ENCODE measurements at places on chromosomes 13 and 19. TPM values are rescaled to one million over a fixed set of nuclear protein-coding genes. Genes with fewer than 3 reads are reported as not detected.

DNA sequence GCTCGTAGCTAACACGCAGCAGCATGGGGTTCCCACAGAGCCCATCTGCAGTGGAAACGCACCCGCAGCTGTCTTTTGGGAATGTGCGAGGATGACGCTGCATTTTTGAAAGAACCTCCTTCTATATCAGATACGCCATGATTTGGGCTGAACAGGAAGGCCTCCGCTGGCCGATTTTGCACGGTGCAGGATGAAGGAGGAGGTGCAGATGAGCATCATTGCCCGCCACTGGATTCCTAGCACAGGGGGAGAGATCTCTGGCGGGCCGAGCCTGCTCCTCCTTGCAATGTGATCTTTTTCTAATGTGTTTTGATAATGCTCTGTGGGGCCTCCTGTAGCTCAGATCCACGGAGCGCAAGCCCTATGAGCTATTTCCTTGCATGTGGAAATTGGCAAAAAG, 55.5 kb downstream of the EFNB2 start:
- DNase-seq, result no peak

DNA sequence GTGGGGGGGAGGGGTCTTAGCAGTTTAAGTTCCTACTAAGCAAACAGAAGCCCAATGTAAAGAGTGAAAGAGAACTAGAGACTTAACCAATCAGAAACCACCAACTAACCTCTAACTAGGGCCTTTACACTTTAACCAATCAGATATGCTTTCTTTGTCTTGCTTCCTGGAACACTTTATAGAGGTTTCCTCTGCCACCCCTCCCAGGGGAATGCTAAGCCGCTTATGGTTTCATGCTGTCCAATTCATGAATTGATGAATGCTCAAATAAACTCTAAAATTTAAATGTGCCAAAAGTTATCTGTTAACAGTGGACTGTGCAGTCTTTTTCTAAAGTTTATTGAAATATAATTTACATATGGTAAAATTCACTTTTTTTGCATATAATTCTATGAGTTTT, 33.9 kb upstream of the LATS2 start:
- DNase-seq, result no peak

- no peak for DNase-seq
These were observed 723.2 kb downstream of the PCDH9 start for GRCh38 chr13:66506979-66507378.

- DNase-seq, result no peak
These were observed 281.4 kb downstream of the LHFPL6 start for GRCh38 chr13:39321574-39321973.

GRCh38 chr19:28956961-28957360, 256.0 kb downstream of the UQCRFS1 start:
- no peak for DNase-seq

GRCh38 chr19:10431943-10432735, 11.8 kb downstream of the PDE4A start:
- DNase-seq, result peak; percentile 72

DNA sequence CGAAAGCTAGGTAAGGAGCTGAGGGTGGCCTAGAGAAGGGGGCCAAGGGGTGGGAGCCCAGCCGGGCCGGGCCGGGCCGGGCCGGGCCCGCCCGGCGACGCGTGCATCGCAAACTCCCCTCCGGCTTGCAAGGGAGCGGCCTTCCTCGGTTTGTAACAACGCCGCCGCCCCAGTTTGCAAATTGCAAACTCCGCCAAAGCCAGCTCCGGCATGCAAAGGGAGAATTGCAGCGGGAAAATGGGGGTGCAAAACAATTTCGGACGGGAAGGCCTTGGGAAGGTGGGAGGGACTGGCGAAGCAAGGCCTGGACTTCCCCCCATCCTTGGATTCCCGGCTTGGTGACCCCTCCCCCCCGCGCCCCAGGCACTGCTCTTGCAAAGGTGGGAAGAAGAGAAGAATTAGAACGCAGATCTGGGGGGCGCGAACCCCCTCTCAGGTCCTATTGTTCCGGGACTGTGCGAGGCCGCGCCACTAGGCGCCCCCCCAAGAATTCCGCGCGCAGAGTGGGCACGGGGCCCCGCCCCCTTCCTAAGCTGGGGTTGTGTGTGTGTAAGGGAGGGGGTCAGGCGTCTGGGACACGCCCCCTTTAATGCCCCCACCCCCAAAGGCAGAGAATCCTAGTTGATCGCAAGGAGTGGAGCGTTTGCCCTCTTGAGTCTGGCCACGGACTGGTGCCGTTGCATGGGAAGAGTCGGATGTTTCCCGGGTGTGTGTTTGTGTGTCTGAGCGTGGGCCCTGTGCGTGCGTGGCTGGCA, 926 bp downstream of the PRR12 start:
- peak; percentile 68 for DNase-seq

GRCh38 chr19:54459282-54460229, 4.0 kb downstream of the LENG9 start:
- DNase-seq, result no peak

DNA sequence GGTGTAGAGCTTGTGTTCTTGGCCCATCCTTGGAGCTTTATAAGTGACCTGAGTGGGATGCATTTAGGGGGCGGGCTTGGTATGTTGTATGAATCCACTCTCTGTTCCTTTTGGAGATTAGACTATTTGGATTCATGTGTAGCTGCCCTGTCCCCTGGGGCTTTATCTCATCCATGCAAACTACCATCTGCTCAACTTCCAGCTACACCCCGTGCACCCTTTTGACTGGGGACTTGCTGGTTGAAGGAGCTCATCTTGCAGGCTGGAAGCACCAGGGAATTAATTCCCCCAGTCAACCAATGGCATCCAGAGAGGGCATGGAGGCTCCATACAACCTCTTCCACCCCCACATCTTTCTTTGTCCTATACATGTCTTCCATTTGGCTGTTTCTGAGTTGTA, 6.1 kb downstream of the CLEC4M start:
- DNase-seq, result no peak

DNA sequence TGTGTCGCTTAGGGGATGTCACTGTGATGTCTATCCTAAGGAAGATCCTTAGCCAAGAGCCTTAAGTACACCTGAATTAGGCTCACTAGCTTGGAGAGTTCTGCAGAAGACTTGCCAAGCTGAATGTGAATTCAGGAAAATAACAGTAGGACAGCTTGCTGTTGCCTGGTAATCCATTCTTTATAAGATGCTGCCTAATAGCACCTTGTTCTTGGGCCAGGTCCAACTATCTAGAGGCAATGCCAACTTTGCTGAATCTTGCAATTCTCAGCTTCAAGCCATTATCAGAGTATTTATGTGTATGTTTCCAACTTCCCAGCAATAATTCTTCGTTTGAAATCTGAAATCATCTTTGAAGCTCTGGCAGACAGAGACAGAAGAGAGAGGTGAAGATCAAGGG, 102.8 kb downstream of the PCDH17 start:
- DNase-seq, result no peak

DNA sequence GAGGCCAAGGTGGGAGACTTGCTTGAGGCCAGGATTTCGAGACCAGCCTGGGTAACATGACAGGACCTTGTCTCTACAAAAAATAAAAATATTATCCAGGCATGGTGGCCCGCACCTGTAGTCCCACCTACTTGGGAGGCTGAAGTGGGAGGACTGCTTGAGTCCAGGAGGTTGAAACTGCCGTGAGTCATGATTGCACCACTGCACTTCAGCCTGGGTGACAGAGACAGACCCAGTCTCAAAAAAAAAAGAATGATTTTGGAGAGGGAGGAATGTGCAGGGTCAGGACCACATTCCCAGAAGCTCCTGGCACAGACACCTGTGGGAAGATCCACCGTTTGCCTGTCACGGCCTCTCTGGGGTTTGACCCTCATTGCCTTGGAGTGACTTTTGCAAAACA, 9.3 kb upstream of the BAX start:
- DNase-seq, result no peak

DNA sequence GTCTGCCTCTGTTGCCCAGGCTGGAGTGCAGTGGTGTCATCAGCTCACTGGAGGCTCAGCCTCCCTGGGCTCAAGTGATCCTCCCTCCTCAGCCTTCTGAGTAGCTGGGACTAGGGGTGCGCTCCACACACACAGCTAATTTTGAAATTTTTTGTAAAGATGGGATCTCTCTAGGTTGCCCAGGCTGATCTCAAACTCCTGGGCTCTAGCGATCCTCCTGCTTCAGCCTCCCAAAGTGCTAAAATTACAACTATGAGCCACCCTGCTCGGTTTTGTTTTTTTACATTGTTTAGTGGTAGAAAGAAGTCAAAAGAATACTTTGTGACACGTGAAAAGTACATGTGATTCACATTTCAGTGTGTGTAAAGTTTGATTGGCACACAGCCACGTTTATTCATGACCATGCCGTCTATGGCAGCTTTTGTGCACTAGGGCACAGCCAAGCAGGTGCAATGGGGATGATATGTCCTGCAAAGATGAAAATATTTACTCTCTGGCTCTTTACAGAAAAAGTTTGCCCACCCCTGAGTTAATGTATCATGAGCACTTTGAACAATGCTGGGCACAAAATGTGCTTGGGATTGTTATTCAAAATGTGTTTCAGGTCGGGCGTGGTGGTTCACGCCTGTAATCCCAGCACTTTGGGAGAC, 16.2 kb upstream of the NFIC start:
- DNase-seq, result no peak

GRCh38 chr19:29660835-29661234, 4.4 kb upstream of the PLEKHF1 start:
- no peak for DNase-seq

DNA sequence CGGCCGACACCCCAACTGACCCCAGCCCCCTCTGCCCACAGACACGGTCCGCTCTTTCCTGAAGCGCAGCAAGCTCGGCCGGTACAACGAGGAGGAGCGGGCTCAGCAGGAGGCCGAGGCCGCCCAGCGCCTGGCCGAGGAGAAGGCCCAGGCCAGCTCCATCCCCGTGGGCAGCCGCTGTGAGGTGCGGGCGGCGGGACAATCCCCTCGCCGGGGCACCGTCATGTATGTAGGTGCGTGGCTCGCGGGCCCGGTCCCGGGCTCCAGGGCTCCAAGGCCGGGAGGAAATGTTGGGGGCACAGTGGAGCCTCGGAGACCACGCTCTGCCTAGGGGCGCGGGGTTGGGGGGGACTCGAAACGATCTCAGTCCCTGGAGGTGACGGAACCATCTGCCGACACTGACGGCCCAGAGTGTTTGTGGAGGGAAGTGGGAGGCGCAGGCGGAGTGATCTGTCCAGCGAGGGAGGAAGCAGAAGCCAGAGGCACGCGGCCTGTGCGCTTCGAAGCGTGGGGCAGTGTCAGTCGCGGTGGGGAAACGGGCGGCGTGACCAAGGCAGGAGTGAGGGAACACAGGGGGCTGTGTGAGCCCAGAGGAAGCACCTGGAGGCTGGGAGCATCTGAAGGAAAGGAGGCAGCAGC, 6.3 kb downstream of the TBCB start:
- no peak for DNase-seq

DNA sequence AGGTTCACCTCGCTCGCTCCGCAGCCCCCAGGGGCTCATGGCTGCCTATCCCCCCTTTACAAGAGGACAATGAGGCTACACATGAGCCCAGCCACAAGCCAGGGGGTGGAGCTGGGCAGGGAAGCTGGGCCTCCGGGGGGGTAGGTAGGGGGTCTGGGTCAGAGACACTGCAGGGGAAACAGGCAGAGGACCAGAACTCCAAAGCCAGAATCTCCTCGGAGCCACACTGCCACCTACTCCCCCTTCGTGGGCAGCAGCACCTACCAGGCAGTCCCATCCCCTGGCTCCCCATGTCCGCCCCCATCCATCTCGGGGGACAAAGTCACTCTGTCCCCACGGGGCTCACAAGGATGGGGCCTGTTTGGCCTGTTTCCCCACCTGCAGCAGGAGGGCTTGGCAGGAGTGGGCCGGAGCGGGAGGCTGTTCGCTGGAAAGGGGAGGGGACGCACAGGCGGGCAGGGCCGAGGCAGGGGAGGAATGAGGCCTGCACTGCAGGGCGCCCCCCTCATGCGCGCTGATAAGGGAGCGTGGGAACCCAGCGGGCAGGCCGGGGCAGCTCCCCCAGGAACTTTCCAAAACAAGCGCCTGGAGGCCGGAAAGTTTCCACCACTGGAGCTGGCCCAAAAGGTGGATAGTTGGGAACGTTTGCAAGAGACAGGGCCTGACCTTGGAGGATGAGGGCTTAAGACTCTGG, 545 bp upstream of the ISYNA1 start:
- peak; percentile 79 for DNase-seq

GRCh38 chr19:18860725-18861124, 29.0 kb downstream of the UPF1 start:
- DNase-seq, result no peak

DNA sequence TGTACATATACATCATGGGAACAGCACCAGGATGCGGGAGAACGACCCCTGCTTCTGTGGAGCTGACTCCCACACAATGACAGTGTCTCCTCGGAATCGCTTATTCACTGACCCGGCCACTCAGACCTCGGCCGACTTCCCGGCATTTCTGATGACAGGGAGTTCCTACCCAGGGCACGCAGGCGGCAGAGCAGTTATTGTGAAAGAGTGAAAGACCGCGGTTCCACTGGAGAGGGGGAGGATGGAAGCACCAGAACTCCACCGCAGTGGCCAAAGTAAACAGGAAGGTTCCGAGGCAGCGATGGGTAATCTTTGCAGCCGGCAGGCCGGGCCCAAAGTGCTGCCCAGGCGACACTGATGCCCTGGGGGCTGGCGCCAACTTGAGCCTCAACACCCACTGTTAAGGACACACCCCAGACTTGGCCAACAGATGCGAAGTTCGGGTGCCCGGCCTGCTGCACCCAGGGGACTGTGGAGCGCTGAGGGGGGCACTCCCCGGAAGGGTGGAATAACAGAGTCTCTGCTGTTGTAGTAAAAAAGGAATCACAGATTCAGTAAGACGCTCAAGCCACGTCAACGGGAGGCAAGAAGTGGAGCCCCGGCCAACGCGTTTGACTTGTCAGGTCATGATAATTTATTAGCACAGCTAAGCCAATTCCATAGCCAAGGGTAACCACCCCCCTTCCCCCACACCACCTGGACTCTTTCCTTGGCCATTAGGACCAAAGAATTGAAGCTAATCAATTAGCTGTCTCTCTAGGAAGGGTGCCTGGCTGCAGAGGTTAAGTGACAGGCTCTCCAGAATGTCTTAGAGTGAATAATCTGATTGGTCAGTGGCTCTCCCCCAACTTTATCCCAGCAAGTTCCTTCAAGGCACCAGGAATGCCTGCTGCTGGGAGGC, 5.8 kb downstream of the MLLT1 start:
- DNase-seq, result peak; percentile 91

- peak; percentile 91 for DNase-seq
These were observed 8.6 kb upstream of the TYK2 start for GRCh38 chr19:10388957-10389356.

DNA sequence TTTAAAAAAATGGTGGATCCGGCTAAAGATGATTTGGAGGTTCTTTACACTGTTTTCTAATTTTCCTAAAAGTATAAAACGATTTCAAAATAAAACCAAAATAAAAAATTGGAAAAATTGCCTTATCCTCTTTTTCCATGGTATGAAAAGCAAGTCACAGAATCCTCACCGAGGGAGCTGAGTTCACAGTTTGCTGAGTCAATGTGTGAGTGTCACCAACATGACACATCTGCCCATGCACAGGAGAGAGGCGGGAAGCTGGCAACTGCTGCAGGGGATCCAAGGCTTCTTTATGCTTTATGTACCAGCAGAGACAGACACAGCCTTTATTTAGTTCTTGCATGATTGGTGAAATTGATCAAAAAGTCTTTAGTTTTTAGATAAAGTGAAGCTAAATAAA, 157.8 kb downstream of the TNFSF13B start:
- DNase-seq, result no peak

- no peak for DNase-seq
These were observed 35.0 kb upstream of the FRY start for GRCh38 chr13:31996601-31997000.

The TPTE2 gene
- 0.44 TPM for total RNA-seq

The KCNRG gene
- total RNA-seq, result 1.6 TPM

The ZNF737 gene
- 65.6 TPM for total RNA-seq

The GIPR gene
- total RNA-seq, result 2.8 TPM

The TJP3 gene
- total RNA-seq, result 59.7 TPM

The JAK3 gene
- total RNA-seq, result 16.8 TPM

The C19orf81 gene
- total RNA-seq, result 1.6 TPM

The C19orf38 gene
- total RNA-seq, result 0.99 TPM

The REXO1 gene
- total RNA-seq, result 39.3 TPM
